ENCODE measurements at places on chromosomes 1 and 21.

GRCh38 chr1:112040891-112041740 is 51.6 kb upstream of the KCND3 start:
- no peak for DNase-seq

- DNase-seq: no peak
Measured at GRCh38 chr1:24866211-24867083, 63.6 kb downstream of the RUNX3 start.

DNA sequence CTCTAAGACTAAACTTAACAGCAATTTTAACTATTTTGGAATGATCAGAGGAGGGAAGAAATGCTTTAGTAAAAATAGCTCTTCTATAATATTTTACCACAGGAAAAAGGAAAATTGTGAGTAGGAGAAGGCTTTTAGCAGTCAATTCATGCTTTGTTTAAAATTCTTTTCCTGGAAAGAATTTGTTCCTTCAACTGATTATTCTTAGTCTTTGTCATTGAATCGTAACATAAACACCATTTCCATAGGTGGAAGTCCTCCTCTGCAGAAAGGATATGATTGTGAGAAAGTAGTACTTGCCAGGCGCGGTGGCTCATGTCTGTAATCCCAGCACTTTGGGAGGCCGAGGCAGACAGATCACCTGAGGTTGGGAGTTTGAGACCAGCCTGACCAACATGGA is 11.9 kb upstream of the ACTA1 start:
- DNase-seq: no peak

DNA sequence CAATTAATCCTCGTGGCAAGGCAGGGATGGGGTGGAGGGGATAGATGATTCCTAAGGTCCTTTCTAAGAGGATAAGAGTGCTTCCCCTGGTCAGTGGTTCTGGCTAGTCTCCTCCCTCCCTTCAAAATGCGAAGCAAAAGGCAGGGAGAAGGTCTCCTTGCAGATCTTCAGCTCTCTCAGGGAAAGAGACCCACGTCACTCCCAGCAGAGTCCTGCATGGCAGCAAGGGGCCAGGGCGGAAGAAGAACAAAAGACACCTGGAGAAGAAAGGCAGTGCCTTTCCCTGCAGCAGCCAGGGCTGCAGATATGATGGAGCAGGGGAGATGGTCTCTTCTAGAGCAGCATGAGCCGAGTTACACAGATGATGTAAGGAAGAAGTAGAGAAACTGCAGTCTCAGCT is 29.6 kb upstream of the SLAMF9 start:
- DNase-seq: no peak

- DNase-seq: no peak
Measured at GRCh38 chr1:184392779-184393522, 6.1 kb downstream of the C1orf21 start.

DNA sequence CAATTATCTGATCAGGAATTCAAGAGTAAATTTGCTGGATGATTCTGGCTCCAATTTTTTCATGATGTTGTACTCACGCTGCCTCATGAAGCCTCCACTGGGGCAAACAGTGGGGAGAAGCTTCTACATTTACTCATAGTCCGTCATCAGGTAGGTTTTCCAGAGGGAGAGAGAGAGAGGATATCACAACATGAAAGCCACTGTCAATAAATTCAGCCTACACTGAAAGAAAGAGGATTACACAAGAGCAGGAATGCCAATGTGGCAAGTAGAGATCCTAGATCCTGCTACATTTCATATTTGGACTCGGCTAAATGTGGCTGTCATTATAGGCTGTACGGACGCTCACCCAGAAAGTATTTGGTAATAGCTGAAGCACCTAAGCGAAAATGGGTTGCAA is 819.9 kb downstream of the BRINP3 start:
- DNase-seq: no peak

- no peak for DNase-seq
Measured at GRCh38 chr1:53315456-53316423, 12.1 kb downstream of the LRP8 start.

- no peak for DNase-seq
Measured at GRCh38 chr1:9289711-9290485, 2.8 kb upstream of the SPSB1 start.

- DNase-seq: no peak
Measured at GRCh38 chr1:147504801-147505311, 36.4 kb upstream of the BCL9 start.

DNA sequence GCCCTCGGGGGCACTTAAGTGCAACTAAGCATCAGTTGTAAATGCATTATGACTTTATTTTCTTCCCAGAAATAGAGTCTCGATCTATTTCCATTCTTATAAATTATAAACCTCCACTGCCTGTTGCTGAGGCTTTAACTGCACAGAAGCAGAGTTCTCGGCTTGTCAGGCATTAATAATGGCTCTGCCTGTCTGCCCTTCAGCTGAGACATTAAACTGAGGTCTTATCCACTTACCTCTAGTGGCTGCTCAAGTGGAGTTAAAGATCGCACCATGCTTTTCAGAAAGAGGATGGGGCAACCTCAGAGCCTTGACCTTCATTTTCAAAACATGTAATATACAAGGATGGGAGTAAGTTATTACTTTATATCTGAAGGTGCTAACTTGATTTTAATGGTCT is 597.6 kb upstream of the PRMT6 start:
- DNase-seq: no peak

DNA sequence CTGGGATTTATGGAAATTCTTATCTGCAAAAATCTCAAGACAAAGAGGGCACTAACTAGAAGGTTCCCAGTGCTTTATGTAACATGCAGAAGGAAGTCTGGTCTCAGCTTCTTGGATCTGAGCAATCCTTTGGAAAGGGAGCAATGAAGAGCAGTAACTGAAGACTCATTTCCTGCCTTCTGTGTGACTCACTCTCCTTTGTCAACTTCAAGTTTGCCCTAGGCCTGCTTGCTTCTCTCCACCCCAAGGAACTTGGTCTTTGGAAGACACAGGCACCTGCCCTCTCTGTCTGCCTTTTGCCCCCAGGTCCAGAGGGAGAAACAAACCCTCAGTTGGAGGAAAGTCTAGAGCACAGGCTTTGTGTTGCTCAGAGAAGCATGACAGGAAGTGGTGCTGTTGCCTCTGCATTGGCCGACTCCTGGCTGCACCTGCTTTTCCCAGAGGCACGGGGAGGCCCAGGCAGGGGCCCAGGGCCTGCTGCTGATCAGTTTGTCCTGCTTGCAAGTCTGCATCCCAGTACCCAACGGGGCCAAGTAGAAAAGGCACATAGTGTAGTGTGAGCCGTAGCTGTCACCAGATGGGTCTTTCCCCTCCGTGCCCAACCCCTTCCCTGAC is 137.2 kb downstream of the DHRS3 start:
- no peak for DNase-seq

DNA sequence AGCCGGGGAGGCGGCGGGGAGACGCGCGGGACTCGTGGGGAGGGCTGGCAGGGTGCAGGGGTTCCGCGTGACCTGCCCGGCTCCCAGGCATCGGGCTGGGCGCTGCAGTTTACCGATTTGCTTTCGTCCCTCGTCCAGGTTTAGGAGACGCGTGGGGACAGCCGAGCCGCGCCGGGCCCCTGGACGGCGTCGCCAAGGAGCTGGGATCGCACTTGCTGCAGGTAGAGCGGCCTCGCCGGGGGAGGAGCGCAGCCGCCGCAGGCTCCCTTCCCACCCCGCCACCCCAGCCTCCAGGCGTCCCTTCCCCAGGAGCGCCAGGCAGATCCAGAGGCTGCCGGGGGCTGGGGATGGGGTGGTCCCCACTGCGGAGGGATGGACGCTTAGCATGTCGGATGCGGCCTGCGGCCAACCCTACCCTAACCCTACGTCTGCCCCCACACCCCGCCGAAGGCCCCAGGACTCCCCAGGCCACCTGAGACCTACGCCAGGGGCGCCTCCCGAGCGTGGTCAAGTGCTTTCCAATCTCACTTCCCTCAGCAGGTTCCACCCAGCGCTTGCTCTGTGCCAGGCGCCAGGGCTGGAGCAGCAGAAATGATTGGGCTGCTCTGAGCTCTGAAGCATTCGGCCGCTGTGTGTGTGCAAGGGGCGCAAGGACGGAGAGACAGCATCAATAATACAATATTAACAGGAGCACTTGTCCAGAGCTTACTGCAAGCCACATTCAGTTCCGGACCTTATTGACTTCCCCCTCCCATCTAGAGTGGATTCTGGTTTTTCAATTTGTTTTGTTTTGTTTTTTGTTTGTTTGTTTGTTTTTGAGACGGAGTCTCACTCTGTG is 10.3 kb downstream of the SIM2 start:
- no peak for DNase-seq

GRCh38 chr21:43717967-43718871 is 710 bp upstream of the PDXK start:
- DNase-seq: no peak

DNA sequence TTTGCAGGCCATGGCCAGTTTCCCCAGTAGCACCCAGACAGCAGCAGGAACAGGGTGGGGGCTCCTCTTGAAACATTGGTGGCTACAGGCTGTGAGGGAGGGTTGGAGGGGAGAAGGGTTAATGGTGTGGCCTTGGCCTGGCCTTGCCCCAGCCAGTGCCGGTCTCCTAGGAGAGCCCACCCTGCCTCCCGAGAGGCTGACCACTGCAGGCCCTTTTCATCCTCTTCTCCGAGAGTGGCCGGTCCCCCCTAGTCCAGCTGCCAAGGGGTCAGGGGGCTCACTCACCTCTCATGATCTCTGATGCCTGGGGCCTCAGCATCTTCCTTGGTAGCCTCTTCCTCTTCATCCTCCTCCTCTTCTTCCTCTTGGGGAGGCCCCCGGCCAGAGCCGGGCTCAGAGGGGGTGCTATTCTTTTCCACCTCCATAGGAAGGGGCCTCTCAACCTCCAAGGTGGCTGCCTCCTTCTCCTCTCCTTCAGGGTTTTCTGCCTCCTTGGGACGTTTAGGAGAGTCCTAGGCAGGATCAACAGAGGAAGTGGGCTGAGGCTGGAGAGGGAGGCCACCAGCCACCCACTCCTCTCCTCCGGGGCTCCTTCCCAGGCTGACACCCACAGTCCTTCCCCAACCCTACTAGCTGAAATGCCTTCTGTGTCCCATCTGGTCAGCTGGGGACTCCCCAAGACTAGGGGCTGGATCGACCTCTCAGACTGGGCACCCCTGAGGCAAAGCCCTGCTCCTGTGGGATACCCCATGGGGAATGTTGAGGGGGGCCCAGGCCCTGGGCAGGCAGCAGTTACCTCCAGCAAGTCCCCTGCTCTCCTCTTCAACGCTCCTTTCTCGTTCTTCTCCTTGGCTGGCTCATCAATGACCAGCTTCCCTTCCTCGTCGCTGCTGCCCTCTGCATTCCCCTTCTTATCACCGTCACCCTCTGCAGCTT is 2.7 kb upstream of the MRPL24 start:
- no peak for DNase-seq

DNA sequence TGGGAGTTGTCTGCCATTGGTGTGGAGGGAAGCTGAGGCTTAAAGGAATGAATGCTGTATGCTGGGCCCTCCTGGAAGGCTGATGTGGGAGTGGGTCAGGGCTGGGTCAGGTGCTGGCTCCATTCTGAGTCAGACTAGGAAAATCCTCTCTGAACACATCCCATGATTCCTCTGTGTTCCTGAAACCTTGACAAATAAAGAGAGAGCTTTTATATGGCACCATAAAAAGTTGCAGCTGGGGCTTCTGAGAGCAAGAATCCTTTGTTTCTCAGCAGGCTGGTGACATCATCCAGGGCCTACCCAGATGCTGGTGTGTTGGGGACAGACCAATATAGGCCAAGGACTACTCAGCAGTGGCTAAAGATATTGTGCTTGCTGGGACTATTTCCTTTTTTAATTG is 27.8 kb upstream of the NFASC start:
- DNase-seq: no peak

GRCh38 chr1:201374364-201374763 is 3.1 kb downstream of the TNNT2 start:
- DNase-seq: no peak

DNA sequence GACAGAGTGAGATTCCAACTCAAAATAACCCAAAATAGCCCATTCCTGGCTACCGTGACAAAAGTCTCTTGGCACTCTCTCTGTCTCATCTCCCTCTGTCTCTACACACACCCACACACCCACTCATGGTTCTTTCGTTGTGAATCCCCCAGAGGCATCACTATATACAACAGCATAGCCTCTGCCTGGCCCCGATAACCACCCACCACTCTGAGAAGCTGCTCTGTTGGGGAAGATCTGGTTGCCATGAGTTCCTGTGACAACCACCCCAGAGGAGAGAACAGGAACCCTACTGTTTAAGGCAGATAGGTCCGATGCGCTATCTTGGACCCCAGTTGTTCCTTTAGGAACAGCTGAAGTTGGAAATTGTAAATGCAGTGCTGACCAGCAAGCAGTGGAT is 70.4 kb upstream of the LYST start:
- no peak for DNase-seq

DNA sequence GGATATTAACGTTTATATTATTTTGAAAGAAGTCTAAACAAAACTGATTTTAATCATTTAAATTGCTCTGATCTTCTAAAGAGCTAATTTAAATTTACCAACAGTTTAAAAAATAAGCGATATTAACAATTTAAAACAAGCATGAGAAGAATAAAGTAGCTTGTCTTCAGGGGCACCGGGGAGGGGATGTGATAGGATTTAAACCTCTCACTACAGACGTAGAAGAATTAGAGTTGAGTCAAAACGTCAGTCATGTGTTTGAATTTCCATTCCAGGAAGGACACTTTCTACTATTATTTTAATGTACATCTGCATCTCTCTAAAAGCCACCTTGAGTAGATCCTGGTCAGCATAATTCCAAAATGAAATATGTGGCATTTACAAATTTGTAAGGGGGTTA is 58.2 kb upstream of the TPTE start:
- DNase-seq: no peak

- DNase-seq: no peak
Measured at GRCh38 chr21:33368124-33368523, 35.1 kb upstream of the IFNGR2 start.

GRCh38 chr1:235925016-235925415 is 58.3 kb upstream of the LYST start:
- DNase-seq: no peak

DNA sequence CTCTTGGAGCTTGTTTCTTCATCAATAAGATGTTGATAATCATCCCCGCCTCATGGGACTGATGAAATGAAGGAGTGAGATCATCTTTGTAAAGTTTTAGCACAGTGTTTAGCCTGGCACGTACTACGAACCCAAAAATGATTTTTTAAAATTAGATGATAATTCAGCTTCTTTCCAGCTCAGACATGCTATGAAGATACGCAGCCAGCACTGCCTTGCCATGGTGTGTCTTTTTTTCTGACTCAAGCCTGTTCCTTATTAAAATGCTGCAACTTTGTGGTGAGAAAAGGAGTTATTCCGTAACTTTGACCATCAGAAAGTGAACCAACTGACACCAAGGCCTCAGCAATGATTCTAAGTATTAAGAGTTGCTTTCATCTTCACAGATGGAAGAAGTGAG is 269.0 kb downstream of the LTN1 start:
- no peak for DNase-seq

GRCh38 chr1:112397841-112398240 is 1.8 kb downstream of the CTTNBP2NL start:
- DNase-seq: no peak
